Ascending aorta (tissue), 2 donors: ENCODE measurements at places on chromosomes 16 and 17.

DNA sequence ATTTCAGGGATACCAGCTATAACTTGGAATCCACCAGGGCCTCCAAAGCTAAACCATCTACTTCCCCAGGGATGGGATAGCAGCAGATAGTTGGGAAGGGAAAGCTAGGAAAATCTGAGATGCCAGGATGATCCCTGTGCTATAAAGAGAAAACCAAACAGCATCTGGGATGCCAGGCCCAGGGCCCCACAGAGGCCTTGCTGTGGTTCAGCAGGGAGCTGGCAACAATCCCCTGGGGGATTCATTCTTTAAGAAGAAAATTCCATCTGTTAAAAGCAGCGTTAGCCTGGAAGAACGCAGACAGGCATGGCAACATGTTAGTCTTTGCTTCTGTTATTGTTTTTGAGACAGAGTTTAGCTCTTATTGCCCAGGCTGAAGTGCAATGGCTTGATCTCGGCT, 16.6 kb downstream of the MYO18A start:
- no peak for DNase-seq

- no peak for DNase-seq
Observed at GRCh38 chr16:363766-364490, 6.4 kb downstream of the MRPL28 start.

DNA sequence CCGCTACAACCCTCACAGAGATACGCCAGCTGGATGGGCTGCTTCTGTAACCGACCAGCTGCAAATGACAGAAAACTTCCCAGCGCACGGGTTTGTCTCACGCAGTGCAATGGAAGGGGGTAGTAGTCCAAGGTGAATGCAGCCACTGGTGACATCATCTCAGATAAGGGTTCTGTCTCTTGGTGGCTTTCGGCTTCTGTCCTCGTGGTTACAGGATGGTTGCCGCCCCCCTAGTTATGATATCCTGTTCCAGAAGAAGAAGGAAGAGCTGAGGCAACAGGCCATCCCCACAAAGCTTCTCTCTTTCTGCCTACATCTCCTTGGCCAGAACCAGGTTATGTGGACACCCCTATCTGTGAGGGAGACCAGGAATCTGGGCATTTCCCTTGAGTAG, 40.3 kb upstream of the BAHCC1 start:
- no peak for DNase-seq

- no peak for DNase-seq
Observed at GRCh38 chr17:49866882-49867413, 19.1 kb upstream of the TAC4 start.

DNA sequence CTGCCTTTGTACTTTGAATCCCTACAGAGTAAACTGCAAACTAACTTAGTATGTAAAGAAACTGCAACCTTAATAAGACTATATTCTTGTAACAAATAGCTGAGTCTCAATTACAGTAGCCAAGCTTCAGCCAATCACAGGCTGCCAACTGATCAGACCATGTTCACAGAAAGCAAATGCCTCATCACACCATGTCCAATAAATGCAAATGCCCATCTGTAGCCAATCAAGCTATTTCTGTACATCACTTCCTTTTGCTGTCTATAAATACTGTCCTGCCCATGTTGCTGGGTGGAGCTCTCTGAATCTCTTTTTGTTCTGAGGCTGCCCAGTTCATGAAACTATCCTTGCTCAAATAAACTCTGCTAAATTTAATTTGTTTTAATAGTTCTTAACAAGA, 531.7 kb upstream of the TOM1L1 start:
- DNase-seq = no peak
